Stimulated activated CD8-positive, alpha-beta memory T cell treated with anti-CD3 and anti-CD28 coated beads, Interleukin-4, amount 100 ng/mL, for 4 hours (primary cell): ENCODE measurements at places on chromosomes 5 and 9.

DNA sequence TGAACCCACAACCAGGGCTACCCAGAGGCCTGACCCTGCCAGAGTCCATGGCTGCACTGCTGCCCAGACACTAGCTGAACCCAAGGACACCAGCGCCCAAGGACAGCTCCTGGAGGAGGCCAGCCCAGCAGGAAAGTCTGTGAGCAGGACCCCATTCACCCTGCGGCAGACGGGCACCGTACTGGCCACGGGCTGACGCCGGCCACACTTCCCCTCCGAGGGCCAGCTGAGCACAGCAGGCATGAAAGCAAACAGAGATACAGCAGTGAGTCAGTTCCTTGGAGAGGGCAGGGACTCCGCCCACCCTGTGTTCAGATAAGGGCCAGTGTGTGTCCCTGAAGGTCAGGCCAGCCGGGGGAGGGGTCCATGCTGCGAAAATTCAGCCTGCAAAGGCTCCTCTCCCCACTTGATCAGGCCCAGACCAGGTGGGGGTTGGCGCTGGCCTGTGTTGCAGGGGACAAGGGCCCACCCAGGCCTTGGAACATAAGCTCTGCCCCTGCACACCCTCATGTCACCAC is 3.2 kb downstream of the RNF208 start:
- no peak for DNase-seq

DNA sequence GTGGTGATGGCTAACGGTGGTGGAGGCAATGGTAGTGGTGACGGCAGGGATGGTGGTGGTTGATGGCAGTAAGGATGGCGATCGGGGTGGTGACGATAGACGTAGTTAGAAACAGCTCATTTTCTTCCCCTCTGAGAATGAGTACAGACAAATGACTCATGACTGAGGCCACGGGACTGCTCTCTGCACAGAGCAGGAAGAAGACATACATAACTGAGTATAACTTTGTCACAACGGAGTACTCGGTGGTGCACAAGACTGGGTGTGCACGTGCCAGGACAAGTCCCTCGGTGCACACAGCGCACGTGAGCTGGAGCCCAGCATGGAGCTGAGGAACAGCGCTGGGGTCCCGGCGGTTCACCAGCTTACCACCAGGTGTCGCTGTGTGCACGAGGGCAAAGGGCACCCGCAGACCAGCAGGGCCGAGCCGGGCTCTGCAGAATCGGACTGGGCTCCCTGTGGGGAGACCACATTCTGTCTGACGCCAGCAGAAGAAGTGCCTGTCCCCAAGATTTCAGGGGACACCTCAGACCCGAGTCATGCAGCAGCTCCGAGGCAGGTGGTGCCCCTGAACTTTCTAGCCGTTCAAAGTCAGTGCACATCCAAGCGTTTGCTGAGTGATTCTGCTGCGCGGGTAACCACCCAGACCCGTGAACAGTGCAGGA is 188.6 kb downstream of the FSTL4 start:
- DNase-seq, result peak; percentile 31

- DNase-seq, result no peak
Measured at GRCh38 chr9:23830929-23831730, 5.1 kb upstream of the ELAVL2 start.

DNA sequence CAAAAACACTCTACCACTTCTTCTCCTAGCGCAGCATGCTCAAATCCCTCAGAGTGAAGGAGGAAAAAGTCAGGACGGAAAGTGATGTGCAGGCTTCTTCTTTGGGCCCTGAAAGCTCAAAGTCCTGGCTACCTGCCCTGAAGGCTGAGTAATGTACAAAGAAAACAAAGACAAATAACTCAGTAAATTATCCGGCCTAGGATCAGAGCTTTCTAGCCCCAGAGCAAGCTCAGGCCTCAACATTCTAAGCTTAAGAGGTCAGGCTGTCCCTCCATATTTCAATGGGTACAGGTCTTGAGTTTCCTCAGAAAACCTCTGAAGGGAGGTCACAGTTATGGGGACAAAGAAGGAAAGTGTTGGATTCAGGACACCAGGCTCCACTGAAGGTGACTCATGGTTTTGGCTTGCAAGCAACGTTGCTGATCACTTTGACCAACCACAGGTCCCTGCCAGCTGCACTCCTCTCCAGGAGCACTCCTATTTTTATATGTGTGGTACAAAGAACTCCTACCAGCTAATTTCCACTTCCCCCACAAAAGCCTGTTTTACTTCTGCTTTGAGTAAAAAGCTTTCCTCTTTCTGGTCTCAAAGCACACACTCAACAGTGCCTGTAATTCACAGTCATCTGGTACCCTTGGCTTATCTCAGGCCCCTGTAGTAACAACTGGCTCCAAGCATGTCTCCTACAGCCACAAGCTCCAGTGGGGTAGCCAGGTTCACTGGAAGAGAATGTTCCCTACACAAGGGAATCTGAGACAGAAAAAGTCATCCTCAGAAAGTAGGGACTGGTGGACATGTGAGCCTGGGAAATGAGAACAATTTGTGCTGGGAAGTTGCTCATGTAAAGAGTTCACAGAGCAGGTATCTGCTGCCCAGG is 115.7 kb downstream of the UGCG start:
- DNase-seq, result no peak

DNA sequence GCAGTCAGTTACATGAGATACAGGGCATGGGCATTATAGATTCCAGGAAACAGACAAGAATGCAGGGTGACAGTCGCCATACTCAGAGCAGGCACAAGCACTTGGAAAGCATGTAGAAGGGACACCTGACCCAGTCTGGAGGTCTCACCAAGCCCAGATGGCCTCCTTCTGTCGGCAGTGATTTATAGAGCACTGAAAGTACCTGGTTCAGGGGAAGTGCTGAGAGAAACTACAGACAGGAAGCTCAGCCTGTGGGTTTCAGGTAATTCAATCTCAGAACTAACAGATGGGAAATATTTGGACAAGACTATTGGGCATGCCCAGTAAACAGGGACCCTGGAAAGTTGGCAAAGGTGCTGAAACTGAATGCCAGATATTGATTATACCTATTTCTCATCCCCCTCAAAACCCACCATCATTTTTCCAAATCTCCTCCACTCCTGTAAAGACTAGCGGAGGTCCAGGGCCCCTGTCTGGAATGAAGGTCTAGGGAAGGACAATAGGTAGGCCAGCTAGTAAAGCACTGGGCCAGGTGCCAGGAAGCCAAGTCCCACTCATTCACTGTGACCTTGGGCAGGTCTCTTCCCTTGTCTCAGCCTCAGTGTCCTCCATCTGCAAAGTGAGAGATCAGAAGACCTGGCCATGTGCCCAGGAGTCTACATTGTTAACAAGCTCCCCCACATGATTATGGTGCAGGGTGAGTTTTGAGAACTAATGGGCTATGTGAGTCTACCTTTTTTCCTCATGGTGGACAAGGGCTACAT is 26.9 kb downstream of the KLHL3 start:
- DNase-seq, result no peak

DNA sequence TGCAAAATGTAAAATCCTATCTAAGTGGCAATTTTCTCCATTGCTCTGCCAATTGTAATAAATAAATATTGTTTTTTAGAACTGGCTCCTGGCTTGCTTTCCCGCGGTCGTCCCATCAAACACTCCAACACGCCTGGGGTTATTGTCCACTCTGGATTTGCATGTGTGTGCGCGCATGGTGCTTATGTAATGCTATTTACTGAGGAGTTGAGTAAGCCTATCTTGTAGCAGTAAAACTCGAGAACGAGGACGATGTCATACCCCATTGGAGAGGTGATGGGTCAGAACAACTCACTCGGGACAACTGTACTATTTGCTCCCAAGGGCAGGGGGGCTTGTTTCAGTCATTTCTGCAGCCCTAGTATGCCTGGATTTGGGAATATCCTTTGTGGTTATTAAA is 220.9 kb downstream of the PAX5 start:
- no peak for DNase-seq

GRCh38 chr5:26812714-26813113 is 225.7 kb downstream of the CDH9 start:
- DNase-seq, result no peak

DNA sequence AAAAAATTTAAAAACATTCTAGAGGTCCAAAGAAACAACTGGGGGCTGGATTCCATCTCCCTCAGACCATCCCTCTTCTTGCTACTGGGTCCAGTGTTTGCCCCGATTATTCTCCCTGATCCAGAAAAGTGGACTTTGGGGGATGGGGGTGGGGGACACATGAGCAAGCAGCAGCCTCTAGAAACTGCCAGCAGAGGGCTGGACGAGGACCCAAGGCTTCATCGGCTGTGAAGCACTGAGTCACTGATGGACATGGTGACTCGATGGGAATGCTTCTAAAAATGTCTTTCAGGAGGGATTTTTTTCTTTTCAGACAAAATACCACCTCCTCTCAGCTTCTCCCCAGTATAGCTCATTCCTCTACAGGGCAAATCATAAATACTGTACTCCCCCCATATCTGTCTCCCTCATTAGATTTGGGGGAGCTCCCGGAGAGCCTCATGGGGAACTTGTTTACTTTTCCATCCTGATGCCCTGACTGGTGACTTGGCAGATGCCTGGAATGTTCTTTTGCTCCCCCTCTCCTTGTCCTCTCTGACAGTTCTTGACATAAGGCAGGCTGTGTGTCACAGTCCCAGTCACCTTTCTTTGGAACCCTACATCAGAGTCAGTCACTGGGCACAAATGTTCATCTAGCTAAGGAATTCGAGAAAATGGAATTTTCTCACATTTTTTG is 67.2 kb upstream of the STC2 start:
- no peak for DNase-seq
